ENCODE measurements at places on chromosomes 3 and 15.

- no peak for DNase-seq
Observed at GRCh38 chr3:141448606-141449220, 38.1 kb upstream of the RASA2 start.

DNA sequence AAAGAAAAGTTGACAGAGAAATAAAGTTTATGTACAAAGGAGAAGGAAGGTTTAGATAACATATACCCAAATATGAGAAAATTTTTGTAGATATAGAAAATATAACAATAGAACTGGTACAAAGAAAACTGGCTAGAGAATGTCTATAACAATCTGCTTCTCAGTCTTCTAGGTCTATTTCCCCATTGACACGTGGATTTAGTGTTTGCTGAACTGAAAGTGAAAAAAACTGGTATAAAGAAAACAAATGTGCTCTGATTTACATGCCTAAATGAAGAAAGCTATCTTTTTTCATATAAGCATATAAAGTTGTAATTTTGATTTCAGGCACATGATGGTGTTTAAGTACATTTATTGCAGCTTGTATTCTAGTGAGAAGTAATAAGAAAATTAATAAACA lies 9.8 kb downstream of the KCNMB2 start:
- DNase-seq = no peak

GRCh38 chr3:123733341-123733740 lies 148.5 kb upstream of the HACD2 start:
- no peak for DNase-seq

GRCh38 chr15:53297828-53298227 lies 461.6 kb downstream of the WDR72 start:
- DNase-seq = peak; percentile 13

GRCh38 chr3:196778755-196779154 lies 39.1 kb downstream of the PAK2 start:
- no peak for DNase-seq

DNA sequence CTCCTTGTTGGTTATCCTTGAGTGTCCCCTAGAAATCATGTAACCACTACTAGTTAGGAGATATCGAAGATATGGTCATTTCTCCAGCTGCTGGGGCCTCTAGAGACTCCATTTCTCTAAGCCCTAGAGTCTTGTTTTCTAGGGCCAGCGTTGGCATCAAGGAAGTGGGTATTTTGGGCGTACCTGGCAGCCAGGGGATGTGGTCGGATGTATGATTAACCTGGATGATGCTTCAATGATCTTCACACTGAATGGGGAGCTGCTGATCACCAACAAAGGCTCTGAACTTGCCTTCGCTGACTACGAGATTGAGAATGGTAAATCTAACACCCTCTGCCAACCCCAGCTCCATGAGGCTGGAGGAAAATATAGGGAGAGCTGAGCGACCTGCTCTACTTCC lies 325.5 kb downstream of the RYR3 start:
- no peak for DNase-seq

- no peak for DNase-seq
Observed at GRCh38 chr15:80744415-80744814, 34.8 kb upstream of the CEMIP start.

DNA sequence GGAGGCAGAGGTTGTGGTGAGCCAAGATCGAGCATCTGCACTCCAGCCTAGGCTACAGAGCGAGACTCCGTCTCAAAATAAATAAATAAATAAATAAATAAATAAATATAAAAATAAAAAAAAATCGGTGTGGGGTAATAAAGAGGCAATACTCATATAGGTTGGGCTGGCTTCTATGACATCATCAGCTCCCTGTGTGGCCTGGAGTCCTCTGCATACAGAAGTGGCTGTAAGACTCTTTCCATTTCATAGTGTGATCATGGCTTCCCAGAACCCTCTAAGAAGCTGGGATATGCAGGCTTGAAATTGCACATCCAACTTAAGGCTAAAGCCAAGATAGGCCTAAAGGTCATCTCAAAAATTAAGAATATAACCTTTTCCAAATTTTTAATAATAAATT lies 101.6 kb downstream of the ZIC4 start:
- no peak for DNase-seq

GRCh38 chr3:81823882-81824395 lies 62.5 kb upstream of the GBE1 start:
- no peak for DNase-seq

DNA sequence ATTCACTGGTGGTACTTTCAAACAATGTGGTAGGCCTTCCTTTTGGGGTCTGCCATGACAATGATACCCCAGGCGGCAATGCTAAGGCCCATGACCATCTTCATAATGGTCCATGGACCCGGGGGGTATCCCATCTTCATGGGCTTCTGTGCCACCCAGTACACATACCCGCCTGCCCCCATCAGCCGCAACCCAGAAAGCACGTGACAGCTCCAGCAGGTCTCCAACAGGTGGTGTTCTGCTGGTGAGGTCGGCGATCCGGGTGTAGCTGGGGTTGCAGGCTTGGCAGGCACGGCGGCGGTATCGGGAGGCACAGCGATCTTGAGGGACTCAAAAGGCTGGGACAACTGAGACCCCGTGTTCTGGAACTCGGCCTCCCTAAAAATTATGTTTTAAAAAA lies 214.5 kb downstream of the SNRPN start:
- no peak for DNase-seq

- no peak for DNase-seq
Observed at GRCh38 chr3:185764163-185764979, 60.5 kb downstream of the IGF2BP2 start.

DNA sequence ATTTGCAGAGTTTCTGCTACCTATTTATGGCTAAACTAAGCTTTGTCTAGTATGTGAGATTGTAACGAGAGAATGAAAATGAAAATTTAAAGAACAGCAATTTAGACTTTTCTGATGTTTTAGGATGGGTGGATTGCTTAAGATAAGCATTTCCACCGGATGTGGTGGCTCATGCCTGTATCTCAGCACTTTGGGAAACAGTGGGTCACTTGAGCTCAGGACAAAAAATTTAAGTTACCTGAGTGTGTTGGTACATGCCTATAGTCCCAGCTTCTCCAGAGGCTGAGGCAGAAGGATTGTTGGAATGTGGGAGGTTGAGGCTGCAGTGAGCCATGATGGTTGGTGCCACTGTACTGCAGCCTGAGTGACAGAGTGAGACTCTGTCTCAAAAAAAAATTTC lies 3.3 kb downstream of the PPP4R2 start:
- no peak for DNase-seq

DNA sequence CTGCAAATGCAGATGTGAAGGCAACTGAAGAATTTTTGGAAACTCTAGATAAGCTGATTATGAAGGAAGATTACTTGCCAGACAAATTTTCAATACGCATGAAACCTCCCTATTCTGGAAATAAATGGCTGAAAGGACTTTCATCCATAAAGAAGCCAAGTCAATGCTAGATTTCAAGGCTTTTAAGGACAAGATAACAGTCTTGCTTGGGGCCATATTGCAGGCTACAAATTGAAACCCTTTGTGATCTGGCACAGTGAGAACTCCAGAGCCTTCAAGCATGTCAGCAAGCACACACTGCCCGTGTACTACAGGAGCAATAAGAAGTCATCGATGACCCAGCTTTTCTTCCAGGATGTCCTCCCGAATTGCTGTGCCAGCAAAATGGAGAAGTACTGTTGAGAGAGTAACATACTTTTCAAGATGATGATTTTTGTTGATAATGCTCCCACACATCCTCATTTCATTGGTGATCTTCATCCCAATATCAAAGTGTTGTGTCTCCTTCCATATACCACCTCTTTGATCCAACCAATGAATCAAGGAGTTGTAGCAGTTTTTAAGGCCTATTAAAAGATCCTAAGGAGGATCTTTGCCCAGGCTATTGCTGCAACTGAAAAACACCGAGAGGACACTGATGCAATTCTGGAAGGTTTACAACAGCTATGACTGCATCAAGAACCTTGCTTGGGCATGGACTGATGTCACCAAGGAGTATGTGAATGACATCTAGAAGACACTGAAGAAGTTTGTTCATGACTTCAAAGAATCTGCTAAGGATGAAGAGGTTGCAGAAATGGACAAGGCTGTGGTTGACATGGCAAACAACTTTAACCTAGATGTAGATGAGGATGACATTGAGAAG lies 20.3 kb downstream of the CALML4 start:
- no peak for DNase-seq

DNA sequence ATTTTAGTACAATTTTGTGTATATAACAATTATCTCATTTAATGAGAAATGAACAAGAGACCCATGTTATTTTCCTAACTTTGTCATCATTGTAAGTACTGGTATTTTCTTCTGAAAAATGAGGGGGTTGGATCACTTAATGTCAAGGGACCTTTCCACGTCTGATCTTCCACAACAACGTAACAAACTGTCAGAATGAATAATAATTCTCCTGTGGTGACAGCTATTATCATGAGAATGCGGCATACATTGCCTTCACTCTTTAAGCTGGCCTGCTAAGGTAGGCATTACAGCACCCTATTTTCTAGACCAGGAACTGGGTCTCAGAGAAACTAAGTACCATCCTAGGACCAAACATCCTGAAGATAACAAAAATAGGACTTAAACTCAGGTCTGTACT lies 31.5 kb upstream of the MINAR1 start:
- DNase-seq = no peak

DNA sequence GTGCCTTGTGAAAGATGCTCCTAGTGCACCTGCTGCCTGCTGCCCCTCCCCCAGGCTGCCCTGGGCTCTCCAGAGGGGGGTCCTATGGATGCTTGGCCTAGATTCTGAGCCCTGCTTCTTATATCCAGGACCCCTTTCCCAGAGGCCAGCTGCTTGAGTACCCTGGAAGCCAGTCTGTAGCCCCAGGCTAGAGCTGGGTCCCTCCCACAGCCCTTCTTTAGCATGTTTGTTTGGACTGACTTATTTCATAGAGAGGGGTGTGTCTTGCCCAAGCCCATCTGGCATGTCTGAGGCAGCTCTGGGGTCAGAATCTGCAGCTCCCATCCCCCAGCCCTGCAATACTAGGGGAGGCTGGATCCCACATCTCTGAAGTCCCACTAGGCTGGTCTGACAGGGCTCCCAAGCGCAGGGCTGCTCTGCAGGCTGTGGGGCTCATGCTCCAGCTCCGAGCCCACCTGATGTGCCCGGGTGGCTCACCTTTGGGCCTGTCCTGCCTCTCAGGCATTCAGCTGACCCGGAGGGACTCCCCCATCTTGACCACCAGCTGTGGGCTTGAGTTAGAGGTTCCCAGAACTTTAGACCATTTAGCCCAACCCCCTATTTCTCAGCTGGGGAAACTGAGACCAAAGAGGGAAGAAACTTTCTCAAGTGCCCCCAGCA lies 3.1 kb downstream of the CHRNB4 start:
- DNase-seq = no peak

DNA sequence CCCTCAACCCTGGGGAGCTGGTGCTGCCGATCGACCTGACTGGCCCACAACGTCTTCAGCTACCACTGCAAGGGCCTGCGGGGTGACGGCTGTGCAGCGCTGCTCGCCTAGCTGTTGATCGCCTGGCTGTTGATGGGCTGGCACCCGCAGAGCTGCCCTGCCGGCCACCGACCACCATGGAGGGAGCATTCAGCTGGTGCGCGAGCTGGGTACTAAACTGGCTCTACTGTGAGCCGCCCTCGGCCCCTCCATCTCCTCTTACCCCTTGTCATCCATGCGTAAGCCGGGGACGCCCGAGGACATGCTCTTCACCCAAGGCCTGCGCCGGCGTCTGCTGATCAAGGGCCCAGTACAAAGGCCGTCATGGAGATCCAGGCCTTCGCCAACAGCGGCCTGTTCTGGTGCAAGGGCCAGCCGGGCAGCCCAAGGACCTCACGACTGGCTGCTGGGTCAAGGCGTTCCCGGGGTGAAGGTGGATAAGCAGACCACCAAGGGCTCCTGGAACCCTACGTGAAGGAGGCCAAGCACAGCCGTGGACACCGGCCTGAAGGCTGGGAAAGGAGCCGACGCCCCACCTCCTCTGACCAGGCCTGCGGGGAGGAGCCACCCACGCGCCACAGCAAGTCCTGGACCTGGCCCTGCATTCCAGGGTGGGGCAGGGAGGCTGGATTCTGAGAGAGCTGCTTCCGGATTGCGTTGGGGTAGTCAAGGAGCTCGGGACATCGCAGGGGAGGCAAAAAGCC lies 46.9 kb downstream of the SFMBT1 start:
- no peak for DNase-seq

DNA sequence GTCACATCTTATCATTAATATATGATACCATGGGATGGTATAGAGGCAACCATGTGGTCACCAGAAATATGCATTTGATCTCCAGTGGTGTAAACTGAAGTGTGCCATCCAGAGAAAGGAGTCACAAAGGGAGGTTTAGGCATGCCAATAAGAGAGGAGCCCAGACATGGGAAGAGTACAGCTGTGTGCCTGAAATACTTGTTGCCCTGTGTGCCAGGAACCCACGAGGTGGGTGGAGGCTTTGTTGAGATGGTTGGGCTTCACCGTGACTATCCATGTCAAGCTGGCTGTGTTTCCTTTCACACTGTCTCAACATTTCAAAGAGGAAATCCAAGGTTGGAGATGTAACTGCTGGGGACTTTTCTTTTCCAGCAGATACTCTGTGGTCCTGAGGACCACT lies 43.5 kb downstream of the CACNA2D3 start:
- DNase-seq = no peak

GRCh38 chr3:197519801-197520211 lies 36.0 kb downstream of the BDH1 start:
- no peak for DNase-seq

- no peak for DNase-seq
Observed at GRCh38 chr15:70406617-70407335, 309.1 kb upstream of the TLE3 start.

DNA sequence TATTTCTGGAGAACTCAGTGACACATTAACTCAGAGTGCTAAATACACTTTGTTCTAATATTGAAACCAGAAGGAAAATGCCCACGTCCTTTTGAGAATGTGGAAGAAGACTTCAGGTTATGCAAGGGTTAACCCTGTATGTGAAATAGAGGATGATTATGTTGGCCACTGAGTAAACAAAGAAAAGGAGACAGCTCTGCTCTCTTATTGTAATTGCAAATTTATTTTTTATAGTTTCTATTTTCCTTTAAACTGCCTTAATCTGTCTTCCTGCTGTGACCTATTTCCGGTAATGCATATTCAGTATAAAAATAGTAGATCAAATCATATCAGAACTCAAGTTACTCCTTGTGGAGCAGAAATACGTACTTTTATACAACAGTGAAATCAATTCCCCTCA lies 1239.2 kb downstream of the ROBO2 start:
- DNase-seq = no peak

- no peak for DNase-seq
Observed at GRCh38 chr3:159416856-159417255, 571.8 kb upstream of the IL12A start.

Data from NCI-H774 (cell line).